Stimulated activated naive CD4-positive, alpha-beta T cell treated with Interleukin-2 at 50 U/mL for 16 hours (primary cell): ENCODE measurements at places on chromosomes 16 and 17.

GRCh38 chr17:27958708-27959381 lies 65.7 kb upstream of the LYRM9 start:
- DNase-seq, result no peak

- no peak for DNase-seq
Measured at GRCh38 chr16:78290872-78291591, 191.6 kb downstream of the WWOX start.

DNA sequence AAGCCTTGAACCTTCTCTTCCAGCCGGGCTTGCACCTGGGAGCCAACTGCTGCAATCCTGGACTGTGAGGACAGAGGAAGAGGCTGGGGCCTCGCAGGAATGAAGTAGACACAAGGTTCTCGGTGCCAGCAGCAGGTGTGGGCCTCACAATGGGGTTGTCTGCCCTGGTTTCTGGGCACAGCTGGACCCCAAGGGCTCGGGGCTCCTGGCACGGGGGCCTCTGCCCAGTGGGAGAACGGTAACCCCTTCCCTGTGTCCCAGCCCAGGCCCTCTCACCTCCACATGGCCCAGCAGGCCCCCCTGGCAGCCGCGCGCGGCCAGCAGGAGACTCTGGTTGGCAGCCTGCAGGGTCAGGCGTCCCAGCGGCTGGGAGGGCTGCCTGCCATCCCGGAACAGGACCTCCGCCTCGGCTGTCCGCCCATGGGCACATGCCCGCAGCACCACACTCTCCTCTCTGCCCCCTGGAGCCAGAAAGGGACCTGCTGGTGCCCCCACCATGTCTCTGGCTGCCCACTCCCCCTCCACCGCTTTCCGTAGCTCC lies 46.9 kb downstream of the RMI2 start:
- DNase-seq, result no peak

GRCh38 chr16:85969591-85969990 lies 70.6 kb downstream of the IRF8 start:
- DNase-seq, result no peak

DNA sequence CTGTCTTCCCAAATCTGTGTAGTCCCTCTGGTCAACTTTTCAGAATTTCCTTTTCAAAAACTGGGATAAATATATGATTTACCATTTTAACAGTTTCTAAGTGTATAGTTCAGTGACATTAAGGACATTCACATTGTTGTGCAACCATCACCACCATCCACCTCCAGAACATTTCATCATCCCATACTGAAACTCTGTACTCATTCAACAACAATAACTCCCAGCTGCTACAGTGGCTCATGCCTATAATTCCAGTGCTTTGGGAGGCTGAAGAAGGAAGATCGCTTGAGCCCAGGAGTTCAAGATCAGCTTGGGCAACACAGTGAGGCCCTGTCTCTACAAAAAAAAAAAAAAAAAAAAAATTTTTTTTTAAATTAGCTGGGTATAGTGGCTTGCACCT lies 131.0 kb downstream of the AATF start:
- DNase-seq, result no peak

GRCh38 chr16:50207652-50208051 lies 54.5 kb downstream of the TENT4B start:
- DNase-seq, result no peak

GRCh38 chr16:63703612-63704011 lies 1418.3 kb downstream of the CDH11 start:
- DNase-seq, result no peak

GRCh38 chr17:31371511-31372097 lies 19.9 kb upstream of the RAB11FIP4 start:
- DNase-seq, result no peak

DNA sequence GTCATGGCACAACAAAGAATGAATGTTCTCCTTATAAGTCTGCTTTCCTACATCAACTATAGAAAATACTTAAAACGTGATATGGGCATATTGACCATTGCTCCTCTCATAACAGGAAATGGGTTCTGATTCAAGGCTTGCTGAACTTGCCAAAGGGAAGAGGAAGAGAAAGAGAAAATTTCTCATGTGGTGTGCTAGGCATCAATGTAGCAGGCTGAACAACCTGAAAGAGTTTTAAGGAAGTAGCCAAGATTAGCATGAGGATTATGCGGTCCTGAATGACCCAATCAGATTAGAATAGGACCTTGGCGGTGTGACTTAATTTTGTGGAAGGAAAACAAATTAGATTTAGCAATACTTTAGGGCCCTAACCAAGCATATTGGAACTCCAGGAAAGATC lies 617.7 kb upstream of the CDH11 start:
- DNase-seq, result no peak

GRCh38 chr16:79093554-79093967 lies 507.0 kb downstream of the MAF start:
- peak; percentile 42 for DNase-seq

- no peak for DNase-seq
Measured at GRCh38 chr17:34365340-34365739, 2.3 kb upstream of the CCL1 start.

DNA sequence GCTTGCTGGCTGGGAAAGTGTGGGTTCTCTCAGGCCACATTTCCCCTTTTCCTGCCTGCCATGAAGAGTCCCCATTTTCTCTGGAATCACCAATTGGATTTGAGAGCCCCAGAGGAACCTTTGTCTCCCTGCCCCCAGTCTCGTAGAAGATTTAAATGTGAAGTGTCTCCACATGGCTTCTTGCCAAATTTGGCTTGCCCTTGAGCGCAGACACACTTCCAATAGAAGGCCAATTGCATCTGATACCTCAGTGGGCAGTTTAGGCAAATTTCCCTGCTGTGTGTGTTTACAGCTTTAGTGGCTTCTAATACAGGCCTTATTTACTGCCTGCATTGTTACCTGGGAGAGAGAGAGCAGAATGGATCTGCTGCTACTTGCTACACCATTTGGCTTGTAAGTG lies 29.7 kb downstream of the CDK5R1 start:
- no peak for DNase-seq

DNA sequence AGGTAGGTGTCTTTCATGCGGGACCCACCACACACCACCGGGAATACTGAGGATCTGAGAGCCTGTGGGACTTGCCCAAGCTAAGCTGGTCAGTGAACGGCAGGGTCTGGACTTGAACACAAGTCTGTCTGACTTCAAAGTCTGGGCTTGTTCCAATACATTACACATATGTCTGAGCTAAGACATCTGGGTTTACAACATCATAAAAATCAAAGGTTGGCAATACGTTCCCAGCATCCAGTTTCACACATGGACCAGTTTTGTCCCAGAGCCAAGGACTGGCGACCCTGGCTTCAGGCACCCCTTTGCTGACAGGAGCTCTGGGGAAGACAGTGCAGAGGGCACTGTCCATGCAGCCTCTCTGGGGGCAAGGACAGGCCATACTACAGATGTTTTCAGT lies 27.9 kb upstream of the AXIN2 start:
- DNase-seq, result no peak

DNA sequence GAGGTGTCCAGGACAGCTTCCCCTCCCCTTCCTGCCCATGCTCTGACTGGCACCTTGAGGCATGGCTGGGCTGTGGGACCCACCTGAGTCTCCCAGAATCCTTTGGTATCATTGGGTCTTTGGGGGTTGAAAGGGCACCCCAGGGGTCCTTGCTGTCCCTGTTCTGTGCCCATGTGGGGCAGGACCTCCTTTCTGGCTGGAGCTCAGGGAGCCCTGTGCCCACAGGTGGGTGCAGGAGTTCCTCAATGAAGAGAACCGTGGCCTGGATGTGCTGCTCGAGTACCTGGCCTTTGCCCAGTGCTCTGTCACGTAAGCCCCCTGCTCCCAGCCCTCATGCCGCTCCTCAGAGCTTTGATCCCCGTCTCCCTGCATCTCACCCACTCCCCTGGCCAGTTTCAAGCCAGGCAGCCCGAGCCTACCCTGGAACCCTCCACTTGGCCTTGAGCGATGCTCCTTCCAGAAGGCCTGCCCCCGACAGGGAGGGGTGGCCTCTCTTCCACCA lies 11.8 kb downstream of the FMNL1 start:
- DNase-seq, result no peak

DNA sequence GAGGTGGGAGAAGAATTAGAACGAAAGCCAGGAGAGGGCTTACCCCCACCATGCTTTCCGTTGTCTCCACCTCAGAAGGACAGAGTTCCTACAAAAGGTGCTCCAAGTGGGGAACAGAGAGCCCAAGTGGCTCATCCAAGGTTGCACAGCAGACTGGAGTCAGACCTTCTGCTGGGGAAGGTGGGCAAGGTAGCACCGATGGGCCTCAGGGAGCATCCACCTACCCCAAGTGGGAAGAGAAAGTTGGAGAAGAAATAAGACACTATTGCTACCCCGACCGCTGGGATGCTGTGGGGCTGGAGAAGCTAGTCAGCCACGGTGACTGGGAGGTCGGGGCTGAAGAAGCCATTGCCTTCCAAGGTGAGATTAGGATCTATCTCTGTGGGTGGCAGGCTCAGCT lies 21.5 kb downstream of the UNC119 start:
- no peak for DNase-seq

DNA sequence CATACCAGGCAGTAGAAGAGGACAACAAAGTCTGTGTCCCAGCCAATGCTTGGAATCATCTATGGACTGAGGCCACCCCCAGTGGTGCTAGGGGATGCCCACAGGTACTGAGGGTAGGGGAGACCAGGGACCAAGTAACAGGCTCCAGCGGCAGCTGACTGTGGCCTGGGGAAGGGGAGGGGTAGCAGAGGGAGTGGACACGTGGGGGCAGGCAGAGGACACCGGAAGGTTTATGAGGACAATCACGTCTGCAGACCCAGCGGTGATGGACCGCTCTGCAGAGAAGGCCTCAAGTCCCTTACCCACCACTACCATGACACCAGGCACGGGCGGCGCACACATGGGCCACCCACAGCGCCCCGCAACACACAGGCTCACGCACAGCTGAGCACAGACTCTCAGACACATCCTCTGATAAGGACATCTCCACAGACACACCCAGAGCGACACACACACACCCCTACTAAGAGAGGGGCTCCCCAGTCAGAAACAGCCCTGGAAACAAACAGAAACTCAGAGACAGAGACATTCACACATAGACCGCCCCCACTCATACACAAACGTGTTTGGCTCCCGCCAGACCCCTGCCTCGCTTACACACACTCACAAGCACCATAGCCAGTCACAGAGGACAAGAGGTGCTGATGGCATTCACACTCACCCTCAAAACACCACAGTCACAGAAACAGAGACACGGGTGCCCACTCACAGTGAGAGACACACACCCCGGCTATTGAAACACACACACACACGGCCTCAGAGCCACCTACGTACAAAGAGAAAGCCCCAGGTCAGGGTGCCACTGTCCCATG lies 35.8 kb downstream of the SRCIN1 start:
- DNase-seq, result no peak

DNA sequence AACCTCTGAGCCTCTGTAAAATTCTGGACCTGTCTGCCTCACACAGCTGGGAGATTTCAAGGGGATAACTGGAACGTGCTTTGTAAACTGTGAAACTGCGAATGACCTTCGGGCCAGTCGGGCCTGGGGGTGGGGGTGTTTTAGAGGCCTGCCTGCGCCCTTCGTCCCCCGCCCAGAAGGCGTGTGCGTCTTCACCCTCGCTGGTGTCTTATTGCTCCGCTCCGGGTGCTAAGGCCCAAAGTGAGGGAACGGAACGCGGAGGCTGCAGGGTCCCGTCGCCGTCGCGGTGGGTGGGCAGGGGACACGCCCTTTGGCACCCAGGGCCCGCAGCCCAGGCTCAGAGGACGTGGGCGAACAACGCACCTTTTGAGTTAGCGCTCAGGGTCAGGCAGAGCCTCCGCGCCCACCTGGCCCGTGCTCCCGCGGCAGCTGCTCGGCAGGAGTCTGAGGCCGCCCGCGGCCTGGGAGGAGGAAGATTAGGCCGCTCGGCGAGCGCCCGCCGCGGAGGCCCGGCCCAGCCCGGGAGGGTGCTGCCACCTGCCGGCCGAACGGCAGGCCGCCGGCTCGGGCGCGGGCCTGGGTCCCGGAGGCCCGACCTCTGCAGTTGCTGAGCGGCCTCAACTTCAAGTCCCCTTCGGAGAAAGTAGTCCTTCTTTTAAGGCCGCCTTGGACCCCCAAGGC lies 29.7 kb downstream of the DCAKD start:
- DNase-seq, result peak; percentile 40

DNA sequence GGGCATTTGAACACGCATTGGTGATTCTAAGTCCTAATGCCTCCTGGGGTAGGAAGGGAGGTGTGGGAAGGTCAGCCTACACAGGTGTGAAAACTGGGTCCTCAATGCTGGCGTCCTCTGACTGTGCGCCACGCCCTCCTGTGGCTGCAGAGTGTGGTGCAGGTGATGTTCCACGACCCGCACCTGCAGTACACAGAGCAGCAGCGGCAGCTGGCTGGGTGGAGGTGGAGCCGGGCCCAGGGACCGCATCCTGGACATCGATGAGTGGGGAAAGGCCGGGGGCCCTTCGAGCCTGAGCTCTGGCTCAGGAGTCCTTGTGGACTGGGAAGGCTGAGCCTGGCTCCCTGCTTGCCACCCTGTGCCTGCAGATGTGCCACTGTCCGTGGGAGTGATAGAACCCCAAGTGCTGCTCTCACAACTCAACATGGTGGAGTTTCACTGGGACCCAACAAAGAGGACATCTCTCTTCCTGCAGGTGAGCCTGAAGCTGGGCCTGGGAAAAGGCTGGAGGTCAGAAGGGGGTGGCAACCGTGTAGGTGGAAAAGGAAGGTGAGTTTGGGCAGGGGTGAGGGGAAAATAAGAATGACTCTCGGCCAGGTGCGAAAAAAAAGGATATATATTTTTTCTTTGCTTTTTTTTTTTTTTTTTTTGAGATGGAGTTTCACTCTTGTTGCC lies 14.0 kb upstream of the STAC2 start:
- DNase-seq, result peak; percentile 58

DNA sequence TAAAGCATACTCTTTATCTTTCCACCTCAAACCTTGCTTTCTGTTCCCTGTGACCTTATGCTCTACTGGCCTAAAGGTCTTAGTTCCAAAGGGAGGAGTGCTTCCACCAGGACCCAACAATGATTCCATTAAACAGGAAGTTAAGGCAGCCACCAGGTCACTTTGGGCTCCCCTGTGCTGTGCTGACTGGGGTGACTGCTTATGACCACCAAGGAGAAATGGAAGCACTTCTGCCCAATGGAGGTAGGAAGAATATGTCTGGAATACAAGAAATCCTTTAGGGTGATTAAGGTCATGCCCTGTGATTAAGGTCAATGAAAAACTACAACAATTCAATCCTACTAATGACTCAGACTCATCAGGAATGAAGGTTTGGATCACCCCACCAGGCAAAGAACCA lies 233.8 kb upstream of the CDH11 start:
- DNase-seq, result no peak

DNA sequence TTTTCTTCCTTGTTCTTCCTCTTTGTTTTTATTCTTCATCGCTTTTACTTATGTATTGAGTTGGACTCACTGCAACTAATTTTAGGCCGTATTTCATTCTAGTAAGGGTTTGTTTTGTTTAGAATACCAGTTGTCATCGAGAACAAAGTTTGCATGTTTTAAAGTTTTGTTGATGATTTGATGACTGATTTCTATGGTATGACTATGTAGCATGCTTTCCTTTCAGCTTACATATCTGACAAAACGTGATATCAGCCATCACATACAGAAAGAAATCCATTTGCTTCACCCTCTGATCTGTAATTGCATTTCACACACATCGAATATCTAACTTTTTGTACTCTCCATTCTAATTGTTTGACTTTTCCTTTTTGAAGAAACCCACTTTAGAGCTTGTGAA lies 4.0 kb downstream of the PRKCA start:
- DNase-seq, result no peak
